ENCODE measurements at places on chromosomes 13 and 19.

DNA sequence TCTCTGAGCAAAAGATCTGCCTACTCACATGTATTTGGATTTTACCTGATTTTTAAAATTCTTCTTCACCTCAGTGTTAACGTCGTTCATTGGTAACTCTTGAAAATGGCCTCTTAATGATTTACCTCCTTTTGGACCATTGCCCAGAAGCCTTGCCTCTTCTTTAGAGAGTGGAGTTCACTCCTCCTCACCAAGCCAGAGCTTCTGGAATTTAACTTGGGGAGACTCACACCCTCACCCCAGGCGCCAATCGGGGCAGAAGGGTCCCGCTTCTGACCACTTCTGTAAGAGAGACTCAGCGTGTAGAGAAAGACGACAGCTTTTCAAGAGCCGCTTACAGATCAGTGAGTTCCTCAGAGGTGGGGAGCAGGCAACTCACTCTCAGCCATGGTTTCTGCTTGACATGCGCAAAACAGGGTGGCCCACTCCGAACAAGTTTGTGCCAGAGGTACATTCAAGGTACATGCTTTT is 2.7 kb downstream of the PNMA8C start:
- DNase-seq: no peak

GRCh38 chr13:33106656-33107360 is 90.6 kb downstream of the KL start:
- DNase-seq: no peak

DNA sequence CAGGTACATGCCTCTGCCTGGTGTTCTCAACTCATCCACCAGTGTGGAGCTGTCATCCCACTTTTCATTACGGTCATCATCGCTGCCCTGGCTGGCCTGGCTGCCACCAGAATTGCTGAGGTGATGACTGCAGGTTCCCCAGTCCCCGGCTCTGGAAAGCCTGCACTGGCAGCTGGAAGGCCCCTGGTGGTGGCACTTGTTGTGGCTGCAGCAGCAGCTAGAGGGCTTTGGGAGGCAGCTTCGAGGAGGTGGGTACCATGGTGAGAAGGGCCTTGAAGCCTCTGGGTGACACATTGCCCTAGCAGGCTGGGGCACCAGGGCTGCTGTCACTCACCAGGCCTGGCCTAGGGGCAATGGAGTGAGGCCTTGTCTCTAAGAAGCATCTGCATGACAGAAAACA is 25.3 kb upstream of the ZNF14 start:
- DNase-seq: no peak

DNA sequence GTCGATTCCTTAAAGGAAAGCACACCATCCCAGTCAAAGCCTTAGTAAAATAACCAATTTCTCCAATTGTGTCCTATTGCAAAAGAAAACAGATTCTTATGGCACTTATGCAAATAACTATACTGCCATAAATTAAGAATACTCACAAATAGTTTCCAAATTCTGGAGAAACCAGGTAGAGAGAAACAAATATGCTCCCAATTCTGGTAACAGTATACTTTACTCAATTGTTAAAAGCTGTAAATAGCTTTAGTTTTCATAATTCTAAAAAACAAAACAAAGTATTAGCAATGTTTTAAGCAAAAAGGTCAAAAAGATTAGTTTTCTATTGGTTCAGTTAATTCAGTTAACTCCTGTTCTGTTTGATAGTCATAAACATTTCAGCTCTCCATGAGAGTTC is 18.2 kb upstream of the UBAC2 start:
- DNase-seq: no peak

- DNase-seq: no peak
Observed at GRCh38 chr13:44413095-44413494, 39.5 kb downstream of the SERP2 start.

GRCh38 chr13:72415817-72416216 is 311.6 kb downstream of the MZT1 start:
- DNase-seq: no peak

- peak; percentile 12 for DNase-seq
Observed at GRCh38 chr13:99307648-99308339, 595 bp upstream of the GPR183 start.
